ENCODE measurements at places on chromosomes 2 and 18. TPM values are rescaled to one million over a fixed set of nuclear protein-coding genes. Genes with fewer than 3 reads are reported as not detected.

- H3K4me1 ChIP-seq, result peaks cover 3% of the 10 kb centered on the region
- no peak overlapping the region for H3K27ac ChIP-seq
- H3K36me3 ChIP-seq, result peaks cover 5% of the 10 kb centered on the region
- no peaks in the 10 kb centered on the region for H3K27me3 ChIP-seq
Observed at GRCh38 chr2:70982971-70983370, 4.5 kb downstream of the ANKRD53 start.

MALL gene
- 54.4 TPM for total RNA-seq

SERPINB3 gene
- total RNA-seq, result not detected

IL1R2 gene
- total RNA-seq, result 3.8 TPM

DNA sequence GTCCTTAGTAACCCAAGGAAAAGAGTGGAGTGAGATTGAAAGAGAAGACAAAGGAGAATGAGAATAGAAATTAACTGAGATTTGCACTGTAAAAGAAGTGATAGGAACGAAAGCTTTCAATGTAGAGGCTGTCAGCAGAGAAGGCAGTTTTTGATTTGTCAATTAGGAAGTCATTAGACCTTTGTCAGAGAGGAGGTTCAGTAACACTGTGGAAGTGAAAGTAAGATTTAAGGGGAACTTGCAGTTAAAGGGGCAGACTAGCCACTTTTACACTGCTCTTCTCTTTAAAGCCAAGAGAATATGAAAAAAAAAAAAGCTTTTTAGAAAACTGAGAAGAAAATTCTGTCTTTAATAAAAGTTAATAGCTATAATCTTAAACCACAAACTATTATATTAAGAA, 11.5 kb upstream of the KYNU start:
- H3K27ac ChIP-seq, result no peak overlapping the region
- H3K27me3 ChIP-seq, result no peaks in the 10 kb centered on the region
- DNase-seq, result no peak
- no peaks in the 10 kb centered on the region for H3K4me1 ChIP-seq

FBXO41 gene
- total RNA-seq, result 3.8 TPM

DNA sequence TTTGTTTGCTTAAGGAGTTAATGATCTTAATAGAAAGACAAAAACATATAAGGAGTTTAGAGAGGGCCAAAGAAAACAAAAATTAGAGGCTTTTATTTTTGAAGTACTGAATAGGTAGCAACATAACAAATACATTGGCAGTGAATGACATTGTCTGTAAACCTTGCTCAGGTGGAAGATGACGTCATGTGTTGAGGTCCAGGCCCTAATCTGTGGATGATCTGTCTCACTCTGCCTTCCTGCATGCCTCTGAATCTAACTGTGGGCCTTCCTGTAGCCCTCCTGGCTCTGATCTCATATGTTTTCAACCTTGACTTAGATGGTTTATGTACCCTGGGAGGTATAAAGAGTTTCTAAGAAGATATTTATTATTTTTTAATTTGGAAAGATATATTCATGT, 58.1 kb upstream of the DYNAP start:
- DNase-seq, result no peak
- H3K36me3 ChIP-seq, result no peaks in the 10 kb centered on the region
- no peaks in the 10 kb centered on the region for H3K27me3 ChIP-seq
- H3K4me1 ChIP-seq, result no peaks in the 10 kb centered on the region

DNA sequence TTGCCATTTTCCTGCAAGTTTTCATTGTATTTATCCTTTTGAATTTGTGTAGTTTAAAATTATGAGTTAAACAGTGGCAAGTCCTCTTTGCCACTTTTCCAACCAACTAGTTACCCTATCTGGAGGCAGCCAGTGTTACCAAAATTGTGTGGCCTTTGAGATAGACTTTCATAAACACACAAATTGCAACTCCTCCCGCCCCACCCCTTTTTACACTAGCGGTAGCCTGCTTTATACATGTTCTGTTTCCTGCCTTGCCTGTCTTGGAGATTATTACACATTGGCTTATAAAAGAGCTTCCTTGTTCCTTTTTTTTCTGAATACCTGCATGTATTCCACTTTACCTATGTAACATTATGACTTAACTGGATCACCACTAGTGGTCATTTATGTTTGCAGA, 56.5 kb downstream of the RPIA start:
- no peak for DNase-seq
- H3K27me3 ChIP-seq, result no peaks in the 10 kb centered on the region
- H3K4me3 ChIP-seq, result no peak overlapping the region

VSNL1 gene
- 0.33 TPM for total RNA-seq

DNA sequence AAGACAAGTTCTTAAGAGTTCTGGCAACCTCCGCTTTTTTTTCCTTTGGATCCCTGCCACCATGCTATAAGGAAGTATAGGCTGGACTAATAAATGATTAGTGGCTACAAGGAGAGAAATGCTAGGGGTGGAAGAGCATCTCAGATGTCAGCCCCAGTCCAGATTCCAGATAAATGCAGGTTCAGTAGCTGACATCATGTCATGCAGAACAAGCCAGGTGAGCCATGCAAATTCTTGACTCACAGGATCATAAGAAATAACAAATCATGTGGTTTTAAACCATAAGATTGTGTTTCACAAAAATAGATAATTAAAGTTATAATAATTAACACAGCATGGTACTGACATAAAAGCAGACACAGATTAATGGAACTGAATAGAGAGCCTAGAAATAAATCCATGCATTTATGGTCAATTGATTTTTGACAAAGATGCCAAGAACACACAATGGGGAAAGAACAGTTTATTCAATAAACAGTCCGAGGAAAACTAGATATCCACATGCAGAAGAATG, 152.9 kb upstream of the SESTD1 start:
- no peak overlapping the region for H3K27ac ChIP-seq
- H3K36me3 ChIP-seq, result no peaks in the 10 kb centered on the region
- no peaks in the 10 kb centered on the region for H3K27me3 ChIP-seq
- H3K4me3 ChIP-seq, result no peak overlapping the region
- no peak for DNase-seq

SLC35F5 gene
- 178 TPM for total RNA-seq

- no peaks in the 10 kb centered on the region for H3K27me3 ChIP-seq
- no peaks in the 10 kb centered on the region for H3K36me3 ChIP-seq
- no peak overlapping the region for H3K4me3 ChIP-seq
- no peak for DNase-seq
- no peaks in the 10 kb centered on the region for H3K4me1 ChIP-seq
Observed at GRCh38 chr2:15263976-15264685, 297.0 kb downstream of the NBAS start.

- no peaks in the 10 kb centered on the region for H3K27me3 ChIP-seq
- peaks cover 6% of the 10 kb centered on the region for H3K4me1 ChIP-seq
- H3K36me3 ChIP-seq, result no peaks in the 10 kb centered on the region
- DNase-seq, result no peak
- no peak overlapping the region for H3K27ac ChIP-seq
Observed at GRCh38 chr2:101795033-101795432, 97.5 kb downstream of the MAP4K4 start.
